Activated naive CD4-positive, alpha-beta T cell treated with Interleukin-2 at 50 U/mL for 16 hours (primary cell): ENCODE measurements at places on chromosomes 13 and 19.

- DNase-seq = no peak
Observed at GRCh38 chr13:109154966-109155761, 525.8 kb downstream of the MYO16 start.

GRCh38 chr13:102688306-102688973 is 6.4 kb downstream of the METTL21C start:
- DNase-seq = no peak

DNA sequence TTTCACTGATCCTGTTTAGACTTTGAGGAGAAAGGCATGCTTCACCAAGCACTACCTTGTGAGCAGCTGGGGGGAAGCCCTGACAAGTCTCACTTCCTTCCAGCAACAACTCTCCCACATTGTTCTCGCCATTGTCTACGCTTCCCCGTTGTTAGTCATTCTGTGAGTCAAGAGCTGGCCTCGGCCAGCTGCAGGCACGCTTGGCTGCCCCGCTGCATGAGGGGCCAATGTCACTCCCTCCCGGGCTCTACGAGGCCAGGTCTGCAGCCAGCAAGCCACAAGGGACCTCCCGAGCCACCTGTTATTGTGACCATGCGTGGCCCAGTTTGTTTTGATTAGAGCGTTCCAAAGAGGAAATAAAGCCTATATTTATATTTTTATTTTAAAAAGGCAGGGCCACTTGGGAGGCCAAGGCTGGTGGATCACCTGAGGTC is 220.9 kb downstream of the FOXO1 start:
- DNase-seq = peak; percentile 6

DNA sequence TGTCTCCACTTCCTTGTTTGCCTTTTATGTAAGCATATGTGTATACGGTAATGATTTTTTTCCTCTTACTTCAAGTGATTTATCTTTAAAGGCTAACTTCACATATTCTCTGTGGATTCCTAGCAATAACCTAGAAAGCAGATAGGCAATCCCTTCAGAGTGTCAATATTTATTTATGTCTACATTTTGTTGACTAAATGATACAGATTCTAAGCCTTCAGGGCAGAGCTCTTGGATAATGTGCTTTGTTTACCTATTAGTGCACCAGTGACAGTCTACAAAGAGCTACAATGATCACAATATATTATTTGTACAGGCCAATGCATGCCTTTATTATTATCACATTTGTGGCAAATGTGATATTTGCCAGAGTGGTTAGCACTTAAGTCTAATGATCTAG is 406.2 kb downstream of the EFNB2 start:
- DNase-seq = no peak

- DNase-seq = no peak
Observed at GRCh38 chr19:32798201-32798600, 71.4 kb downstream of the SLC7A9 start.

GRCh38 chr13:24308068-24308445 is 1.3 kb upstream of the C1QTNF9 start:
- no peak for DNase-seq

DNA sequence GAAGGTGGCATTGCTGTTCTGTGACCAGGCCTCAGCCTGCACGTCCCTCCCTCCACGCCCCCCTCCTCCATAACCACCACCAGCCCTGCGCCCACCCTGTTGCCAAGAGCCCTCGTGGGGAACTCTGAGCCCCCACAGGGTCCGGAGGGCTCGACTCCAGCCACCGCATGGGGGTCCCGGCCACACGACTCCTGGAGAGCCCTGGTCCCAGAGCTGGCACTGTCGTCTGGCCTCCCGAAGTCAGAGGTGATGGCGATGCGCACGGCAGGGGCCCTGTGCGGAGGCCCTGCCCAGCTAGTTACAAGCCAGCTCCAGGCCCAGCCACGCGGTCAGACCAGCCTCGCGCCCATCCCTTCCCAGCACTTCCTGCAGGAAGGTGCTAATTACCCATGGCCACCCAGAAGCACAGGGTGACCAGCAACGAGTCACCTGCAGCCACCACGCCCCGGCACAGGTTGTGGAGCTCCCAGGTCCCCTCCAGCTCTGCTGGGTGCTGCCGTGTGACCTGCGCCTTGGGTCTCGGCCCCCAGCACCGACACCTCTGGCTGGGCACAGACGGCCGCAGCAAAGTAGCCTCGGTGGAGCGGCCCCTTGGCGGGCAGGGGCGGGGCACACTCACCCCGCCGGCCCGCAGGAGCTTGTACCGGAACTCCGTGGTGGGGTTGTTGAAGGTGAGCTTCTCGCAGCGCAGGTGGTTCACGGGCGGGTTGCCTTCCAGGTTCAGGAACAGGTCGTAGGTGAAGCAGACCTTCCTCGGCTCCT is 49.6 kb downstream of the MLLT1 start:
- DNase-seq = no peak

DNA sequence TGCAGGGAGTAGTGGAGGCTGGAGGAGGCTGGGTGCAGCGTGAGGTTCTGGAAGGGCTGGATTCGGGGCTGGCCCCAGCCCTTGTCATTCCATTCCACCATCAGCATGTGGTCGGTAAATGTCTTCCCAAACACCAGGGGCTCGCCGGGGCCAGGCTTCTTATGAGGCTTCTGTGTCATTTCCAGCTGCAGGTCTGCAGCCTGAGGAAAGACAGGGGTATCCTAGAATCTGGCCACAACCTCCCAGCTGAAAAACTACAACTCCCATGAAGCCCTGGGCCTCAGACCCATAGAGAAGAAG is 4.4 kb downstream of the BCAT2 start:
- DNase-seq = peak; percentile 34

- DNase-seq = no peak
Observed at GRCh38 chr13:45368005-45368404, 27.0 kb upstream of the TPT1 start.

DNA sequence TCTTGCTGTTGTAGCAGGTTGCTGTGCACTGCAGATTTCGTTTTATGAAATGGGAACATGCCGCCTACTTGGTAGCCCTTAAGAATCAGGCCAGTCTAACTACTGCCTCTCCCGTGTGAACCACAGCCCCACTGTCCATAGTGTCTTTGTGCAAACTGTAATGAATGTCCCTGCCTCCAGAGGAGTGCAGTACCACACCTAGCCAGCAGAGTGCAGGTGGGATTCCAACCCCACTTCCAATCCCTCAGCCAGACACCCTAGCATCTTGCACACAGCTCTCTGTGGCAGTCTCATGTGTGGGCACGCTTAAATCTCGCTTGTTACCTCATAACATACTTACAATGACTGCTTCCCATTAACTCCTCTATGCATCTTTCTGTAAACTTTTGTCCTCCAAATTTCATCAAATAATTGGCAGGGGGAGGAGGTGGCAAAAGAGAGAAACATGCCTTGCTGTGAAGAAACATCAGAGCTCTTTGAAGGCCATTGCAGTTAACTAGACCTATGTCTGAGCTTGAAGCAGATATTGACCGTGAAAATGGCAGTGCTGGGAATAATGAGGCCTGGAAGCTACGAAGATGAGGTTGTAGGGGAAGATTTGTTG is 47.2 kb downstream of the ZAR1L start:
- DNase-seq = peak; percentile 50

DNA sequence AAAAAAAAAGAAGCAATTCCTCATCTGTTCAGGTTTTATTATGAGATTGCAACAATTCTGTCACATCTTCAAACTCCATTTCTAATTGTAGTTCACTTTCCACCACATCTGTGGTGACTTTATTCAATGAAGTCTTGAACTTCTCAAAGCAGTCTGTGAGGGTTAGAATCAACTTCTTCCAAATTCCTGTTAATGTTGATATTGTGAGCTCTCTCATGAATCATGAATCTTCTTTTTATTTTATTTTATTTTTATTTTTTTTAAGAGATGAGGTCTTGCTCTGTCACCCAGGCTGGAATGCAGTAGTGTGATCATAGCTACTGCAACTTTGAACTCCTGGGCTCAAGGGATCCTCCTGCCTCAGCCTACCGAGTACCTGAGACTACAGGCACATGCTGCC is 19.6 kb downstream of the ARHGAP35 start:
- no peak for DNase-seq

- DNase-seq = no peak
Observed at GRCh38 chr13:42891591-42891990, 100.5 kb downstream of the EPSTI1 start.

- no peak for DNase-seq
Observed at GRCh38 chr13:83153848-83154247, 728.4 kb downstream of the SLITRK1 start.
